ENCODE measurements at places on chromosomes 4 and X. TPM values are rescaled to one million over a fixed set of nuclear protein-coding genes. Genes with fewer than 3 reads are reported as not detected.

DNA sequence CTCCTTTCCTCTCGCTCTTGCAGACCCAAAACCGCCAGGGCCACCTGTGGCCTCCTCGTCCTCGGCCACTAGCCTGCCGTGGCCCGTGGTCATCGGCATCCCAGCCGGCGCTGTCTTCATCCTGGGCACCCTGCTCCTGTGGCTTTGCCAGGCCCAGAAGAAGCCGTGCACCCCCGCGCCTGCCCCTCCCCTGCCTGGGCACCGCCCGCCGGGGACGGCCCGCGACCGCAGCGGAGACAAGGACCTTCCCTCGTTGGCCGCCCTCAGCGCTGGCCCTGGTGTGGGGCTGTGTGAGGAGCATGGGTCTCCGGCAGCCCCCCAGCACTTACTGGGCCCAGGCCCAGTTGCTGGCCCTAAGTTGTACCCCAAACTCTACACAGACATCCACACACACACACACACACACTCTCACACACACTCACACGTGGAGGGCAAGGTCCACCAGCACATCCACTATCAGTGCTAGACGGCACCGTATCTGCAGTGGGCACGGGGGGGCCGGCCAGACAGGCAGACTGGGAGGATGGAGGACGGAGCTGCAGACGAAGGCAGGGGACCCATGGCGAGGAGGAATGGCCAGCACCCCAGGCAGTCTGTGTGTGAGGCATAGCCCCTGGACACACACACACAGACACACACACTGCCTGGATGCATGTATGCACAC, 13.6 kb downstream of the FGFRL1 start:
- no peak for DNase-seq
- H3K4me3 ChIP-seq: no peak overlapping the region
- H3K27ac ChIP-seq: no peak overlapping the region
- no peaks in the 10 kb centered on the region for H3K27me3 ChIP-seq
- H3K4me1 ChIP-seq: peaks cover 12% of the 10 kb centered on the region

DNA sequence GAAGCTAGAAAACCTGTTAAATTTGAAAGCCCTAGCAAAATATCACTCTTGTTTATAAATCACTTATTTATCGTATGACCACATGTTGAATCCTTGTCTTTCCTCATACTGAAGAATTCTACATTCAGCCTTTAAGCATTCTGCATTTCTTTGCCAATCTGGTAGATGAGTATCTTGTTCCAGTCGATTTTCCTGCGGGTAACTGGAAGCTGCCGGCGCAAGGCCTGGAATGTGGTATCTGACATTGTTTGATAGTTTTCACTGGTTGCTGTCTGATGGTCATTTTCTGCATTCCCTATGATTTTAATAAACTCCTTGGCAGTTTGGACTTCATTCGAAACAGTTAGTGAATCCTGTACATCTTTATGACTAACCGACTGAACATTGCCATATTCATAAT, 13.7 kb upstream of the PHKA1 start:
- H3K4me3 ChIP-seq: no peak overlapping the region
- no peak for DNase-seq
- H3K36me3 ChIP-seq: no peaks in the 10 kb centered on the region

GRCh38 chrX:82692991-82693390, 815.1 kb upstream of the POU3F4 start:
- DNase-seq: no peak
- H3K36me3 ChIP-seq: no peaks in the 10 kb centered on the region
- H3K4me1 ChIP-seq: no peaks in the 10 kb centered on the region
- no peak overlapping the region for H3K27ac ChIP-seq
- H3K27me3 ChIP-seq: no peaks in the 10 kb centered on the region

The CD38 gene
- 9.9 TPM for total RNA-seq

The TFE3 gene
- 38.6 TPM for total RNA-seq

All from CD4-positive, alpha-beta T cell (primary cell).